ENCODE measurements at places on chromosomes 2 and 18.

GRCh38 chr2:120979921-120980320 is 244.3 kb downstream of the GLI2 start:
- DNase-seq = no peak

DNA sequence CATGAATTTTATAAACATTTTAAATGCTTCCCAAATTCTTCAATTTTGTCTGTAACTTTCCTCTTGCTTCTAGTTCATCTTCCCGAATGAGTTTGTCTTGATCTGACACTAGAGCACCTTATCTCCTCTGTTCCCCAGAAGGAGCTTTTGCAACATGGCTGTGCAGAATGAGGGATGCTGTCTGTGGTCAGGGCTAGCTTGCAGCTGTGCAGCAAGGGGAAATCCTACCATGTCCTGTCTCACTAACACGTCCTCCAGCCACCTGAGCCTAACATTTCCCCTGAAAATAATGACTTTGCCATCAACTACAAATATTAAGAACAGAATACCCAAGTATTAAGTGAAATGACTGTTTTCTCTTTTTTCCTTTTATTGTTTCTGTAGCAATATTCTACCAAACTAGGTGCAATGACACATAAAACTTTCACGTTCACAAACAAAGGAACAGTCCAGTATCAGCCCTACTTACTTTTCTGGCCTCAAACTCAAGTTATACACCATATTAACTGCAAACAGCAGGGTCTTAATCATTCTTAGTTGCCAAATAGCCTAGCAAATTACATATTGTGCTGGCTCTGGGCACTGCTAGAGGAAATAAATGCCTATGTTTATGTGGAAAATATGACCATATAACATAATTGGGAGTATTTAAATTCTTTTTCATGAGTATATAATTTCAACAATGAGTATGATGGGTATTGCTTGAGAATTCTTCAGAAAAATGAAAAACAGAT is 423.3 kb downstream of the CMPK2 start:
- DNase-seq = no peak

DNA sequence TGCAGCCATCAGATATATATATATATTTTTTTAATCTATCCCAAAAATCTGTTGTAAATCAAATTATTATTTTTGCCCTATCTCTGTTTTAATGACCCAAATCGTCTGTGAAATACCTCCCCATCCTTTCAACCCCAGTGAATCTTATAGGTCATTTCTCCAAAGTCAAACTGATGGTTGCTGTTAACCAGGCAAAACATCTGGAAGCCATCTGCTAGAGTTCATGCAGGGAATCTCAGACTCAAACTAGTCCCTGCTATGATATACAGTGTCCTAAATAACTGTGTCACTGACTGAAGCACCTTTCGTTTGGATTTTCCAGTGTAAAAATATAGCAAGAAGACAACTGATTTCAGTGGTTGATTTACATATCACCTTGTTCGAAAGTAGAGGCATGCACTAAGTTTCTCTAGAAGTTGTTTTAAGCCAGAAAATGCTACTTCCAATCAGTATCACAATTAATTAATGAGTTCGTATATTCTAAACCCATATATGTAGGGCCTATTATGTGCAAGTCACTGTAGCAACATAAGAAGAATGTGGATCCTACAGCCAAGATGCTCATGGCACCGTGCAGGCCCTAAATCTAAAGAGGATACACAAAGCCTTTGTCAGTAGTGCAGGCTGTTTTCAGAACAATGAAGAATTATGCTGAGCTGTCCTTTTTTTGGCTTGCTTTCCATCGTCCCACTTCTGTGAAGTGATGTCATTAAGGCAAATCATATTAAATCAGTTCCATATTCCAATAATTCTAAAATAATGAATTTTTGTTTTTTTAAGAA is 566.0 kb downstream of the STK39 start:
- no peak for DNase-seq

- DNase-seq = no peak
These were observed 4.9 kb upstream of the SLC14A1 start for GRCh38 chr18:45719106-45719505.

DNA sequence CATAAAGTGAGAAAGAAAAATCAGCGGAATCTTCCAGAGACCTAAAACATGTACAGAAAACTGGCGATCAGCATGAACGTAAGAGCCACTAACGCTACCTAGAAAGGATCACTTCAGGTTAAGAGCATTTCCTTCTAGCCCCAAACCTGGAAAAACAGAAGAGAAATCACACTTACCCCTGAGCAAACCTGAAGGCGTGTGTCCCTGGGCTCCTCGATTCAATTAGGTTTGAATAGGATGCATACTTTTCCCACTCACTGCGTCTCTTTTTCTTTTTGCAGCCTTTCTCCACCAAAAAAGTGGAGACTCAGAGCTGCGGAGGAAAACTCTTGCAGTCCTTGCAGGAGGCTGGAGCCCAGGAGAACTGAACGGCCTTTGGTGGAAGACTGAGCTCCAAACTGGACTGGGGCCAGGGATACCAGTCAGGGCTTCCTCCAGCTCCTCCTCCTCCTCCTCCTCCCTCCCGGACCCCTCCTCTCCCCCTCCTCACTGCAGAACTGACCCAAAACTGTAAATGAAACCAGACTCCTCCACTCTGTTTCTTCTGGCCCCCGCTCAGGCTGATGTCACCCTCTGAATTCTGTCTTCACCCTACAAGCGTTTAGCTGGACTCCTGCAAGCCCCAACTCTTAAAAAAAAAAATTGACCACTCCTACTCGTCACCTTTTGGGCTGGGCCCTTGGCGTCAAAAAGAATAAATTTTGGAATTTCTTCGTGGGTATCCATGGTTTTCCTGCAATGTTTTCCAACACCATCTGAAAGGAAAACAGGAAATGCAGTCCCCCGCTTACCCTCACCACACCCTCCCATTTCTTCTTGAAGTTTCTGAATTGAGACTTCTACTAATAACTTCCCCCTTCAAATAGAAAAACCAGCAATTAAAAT is at the start of gene COL6A3:
Gene COL6A3 (minus strand): TSS at position 388 of the 885 bp plus-strand sequence. CDS start 17,347 bp downstream, outside the sequence.
- no peak for DNase-seq

- DNase-seq = no peak
These were observed 135.0 kb upstream of the ARL4C start for GRCh38 chr2:234631646-234632514.

- no peak for DNase-seq
These were observed 86.7 kb downstream of the SEPTIN10 start for GRCh38 chr2:109527079-109527478.

DNA sequence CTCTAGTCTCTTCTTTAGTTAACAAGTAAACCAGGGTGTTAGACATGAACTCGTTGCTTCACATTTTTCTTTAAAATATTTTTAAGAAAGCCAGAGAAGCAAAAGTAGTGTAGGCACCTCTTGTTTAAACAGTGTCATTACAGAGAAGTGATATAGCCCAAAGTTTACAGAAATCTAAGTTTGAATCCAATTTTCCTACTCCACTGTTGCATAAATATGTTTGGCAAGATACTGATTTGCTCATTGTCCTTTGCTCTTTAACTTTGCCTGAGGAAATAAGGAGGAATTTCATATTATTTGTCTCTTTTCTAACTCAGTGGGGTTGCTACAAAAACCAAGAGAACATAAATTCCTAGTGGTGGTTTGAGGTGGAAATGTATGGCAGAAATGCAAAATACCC is 81.1 kb downstream of the PAX3 start:
- DNase-seq = no peak

- DNase-seq = no peak
These were observed 23.8 kb downstream of the MPHOSPH10 start for GRCh38 chr2:71154279-71154678.

DNA sequence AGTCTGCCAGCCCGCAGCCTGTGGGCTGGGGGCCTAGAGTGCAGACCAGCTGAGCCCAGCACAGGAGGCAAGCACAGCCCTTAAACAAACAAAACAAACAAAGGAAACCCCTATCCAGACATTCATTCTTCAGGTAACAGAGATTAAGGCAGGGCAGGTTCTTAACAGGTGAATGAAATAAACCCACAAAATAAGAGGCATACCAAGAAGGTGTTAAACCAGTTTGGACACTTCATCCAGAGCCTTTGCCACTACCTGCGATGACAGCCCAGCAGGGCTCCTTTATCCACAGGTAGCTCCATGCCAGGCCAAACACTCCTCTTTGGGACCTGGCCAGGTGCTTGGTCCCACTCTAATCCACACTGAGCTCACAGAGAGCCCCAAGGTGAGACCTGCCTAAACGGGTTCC is 209.7 kb upstream of the SIX2 start:
- DNase-seq = no peak

DNA sequence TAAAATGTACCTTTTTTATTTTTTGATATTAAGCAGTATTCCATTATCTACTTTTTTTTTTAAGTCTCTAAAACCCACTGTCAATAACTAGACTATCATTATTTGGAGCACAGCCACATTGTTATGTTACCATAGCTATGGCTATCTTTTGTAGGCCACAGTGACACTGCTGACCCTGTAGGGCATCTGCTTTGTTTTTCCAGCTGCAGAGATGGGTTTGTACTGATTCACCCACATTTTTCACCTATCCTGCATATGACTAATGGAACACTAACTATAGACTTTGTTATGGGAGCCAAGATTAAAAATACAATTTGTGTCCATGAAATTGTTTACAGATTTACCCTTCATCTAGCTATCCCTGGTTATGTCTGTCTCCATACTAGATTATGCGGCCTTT is 21.6 kb upstream of the OTX1 start:
- no peak for DNase-seq

DNA sequence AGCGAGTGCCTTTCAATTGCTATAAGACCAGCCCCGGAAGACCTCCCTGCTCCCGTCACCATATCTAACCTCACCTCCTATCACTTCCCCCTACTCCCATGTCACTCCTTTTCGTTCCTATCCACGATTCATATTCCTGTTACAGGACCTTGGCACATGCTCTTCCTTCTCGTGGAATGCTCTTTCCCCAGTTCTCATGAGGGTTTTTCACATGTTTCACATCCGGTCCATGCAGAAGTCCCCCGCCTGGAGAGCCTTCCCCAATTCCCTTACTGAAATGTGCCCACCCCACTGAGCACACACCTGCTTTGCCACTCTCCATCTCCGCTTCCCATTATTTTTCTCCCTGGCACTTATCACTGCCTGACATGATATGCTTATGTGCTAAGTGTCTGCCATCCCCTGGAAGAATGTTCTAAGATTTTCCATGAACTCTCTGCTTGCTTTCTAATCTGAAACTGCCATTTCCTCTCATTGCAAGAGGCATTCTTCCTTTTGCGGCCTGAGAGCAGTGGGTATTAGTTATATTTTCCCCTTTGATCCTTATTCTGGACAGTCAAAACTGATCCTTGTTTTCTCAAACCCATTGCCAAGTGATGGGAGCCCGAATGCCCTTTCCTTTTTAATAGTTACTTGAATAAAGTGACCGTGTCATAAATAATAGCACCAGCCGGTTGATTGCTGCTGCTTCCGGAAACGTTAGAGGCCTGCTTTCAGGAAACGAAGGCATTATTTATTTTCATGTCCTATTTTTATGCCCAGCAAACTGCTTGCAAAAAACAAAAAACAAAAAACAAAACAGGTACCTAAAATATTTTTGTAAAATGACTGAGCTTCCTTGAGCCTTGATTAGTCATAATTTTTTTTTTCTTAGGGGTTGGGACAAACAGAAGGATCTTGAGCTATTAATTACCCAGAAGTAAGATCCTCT is 127.9 kb downstream of the ZNF532 start:
- DNase-seq = no peak

DNA sequence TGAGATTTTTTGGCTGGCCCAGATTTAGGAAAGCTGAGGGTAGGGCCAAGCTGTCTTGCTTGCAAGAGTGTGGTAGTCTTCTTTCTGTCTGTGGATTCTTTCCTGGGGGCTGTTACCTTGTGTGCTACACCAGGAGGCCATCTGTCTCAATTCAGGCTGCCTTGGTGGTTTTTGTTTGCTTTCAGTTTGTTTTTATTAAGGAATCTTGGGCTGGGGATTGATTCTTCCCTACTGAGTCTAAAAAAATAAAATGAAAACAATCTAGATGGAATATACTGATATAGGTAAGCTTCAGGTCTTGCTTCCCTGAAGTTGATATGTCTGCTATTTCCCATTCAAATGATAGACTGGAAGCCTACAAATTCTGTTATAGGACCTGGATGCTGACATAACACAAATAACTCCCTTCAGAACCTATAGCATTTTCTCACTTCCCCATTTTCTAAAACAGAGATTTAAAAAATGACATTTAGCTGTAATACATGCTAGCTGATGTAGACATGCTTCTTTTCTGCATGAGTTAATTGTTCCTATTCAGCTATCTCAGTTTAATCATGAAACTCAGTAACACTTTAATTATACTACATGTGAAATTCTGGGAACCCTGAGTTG is 5.3 kb downstream of the LHCGR start:
- no peak for DNase-seq

- no peak for DNase-seq
These were observed 256.5 kb downstream of the CELF4 start for GRCh38 chr18:37309059-37309458.

GRCh38 chr18:8324343-8325065 is 284.7 kb upstream of the RAB12 start:
- no peak for DNase-seq

DNA sequence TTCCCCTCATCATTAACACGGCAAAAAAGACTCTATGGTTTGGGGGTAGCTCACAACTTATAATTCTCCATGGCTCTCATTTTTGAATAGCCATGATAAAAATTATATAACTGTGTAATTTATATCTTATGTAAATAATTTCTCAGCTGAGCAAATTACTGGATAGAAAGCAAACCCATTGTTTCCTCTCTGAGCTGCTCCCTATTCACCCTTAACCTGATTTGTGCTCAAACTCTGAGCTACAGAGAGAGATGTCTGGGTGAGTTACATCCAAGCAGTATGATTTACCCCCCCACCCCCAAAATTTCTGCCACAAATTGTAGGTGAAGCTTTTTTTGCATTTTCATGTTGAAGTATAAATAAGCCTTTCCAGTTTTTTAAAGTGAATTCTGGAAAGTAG is 123.7 kb downstream of the TFCP2L1 start:
- DNase-seq = no peak

DNA sequence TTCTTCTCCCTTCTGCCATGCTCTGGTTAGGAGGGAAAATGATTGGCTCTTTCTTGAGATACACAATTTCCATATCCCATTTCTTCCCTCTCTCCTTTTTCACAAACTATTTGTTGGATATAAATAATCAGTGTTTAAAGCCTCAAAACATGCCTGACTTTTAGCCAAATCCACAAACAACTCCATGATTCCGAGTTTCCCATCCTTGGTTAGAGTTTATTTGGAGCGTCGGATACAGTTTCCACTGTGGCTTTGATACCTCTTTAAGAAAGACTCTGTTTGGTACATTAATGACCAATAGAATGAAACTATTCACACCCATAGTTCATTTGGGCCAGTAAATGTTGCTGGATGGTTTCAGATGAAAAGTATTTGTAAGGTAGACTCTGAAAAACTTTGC is 5.9 kb upstream of the FHL2 start:
- DNase-seq = no peak

DNA sequence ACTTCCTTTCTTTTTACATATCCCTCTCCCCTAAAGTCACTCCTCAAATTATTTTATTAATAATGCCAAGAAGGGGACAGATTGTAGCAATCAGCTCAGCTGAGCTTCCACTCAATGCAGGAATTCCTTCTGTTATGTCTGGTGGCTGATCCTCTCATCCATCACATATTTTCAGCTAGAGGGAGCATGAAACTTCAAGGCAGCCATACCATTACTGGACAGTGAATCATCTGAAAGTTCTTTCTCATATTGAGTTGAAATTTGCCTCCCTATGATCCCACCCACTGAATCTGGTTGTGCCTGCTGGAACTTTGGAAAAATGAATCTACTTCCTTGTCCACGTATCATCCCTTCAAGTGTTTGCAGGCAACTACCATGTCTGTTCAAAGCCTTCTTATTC is 11.2 kb downstream of the ZNF385B start:
- DNase-seq = no peak

GRCh38 chr18:2889761-2890192 is 43.0 kb downstream of the EMILIN2 start:
- DNase-seq = no peak

Measured in stimulated activated CD4-positive, alpha-beta T cell treated with anti-CD3 and anti-CD28 coated beads, Interleukin-4, amount 100 ng/mL, for 1 hour (primary cell).